ENCODE measurements at places on chromosomes 1 and 21.

GRCh38 chr1:31396633-31397351 is 16.2 kb upstream of the SERINC2 start:
- DNase-seq, result no peak

GRCh38 chr1:30184393-30185141 is 538.8 kb downstream of the MATN1 start:
- DNase-seq, result no peak

GRCh38 chr1:161153682-161154337 is at the start of gene UFC1:
UFC1 (plus strand) TSS chr1:161153978; CDS start chr1:161153998, 20 bp downstream.
- peak; percentile 79 for DNase-seq

DNA sequence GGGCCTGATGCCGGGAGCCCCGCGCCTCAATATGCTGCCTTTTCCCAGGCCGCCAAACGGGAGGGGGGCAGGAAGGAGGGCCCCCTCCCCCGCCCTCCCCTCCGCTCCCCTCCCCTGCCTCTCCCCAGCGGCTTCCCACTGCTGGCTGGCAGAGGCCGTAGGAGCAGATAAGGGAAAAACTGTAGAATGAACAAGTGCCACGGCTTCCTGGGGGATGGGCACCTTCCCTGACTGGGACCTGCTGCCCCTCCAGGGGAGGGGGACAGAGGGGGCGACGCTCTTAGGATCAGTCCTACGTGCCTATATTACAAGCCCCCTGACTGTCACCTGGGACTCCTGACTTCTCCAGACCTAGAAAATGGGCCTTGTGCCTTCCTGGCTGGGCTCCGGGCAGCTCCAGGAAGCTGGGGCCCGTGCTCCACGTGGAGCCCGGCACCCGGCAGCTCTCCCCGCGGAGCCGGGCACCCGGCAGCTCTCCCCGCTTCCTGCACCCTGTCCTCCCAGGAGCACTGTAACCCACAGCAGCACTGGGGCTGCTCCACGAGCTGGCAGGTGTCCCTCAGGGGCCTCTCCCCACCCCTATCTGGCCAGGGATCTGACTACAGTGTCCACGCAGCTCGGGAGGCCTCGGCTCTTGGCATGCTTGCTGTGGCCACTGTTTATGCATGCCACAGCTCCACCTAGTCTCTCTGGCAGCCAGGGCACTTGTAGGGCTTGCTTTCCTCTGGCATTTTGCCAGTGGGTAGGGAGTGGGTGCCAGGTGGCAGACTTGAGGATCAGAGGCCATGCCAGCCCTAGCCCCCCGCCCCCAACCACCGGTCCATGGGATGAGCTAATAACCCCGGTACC is 674 bp upstream of the HES5 start:
- DNase-seq, result no peak

DNA sequence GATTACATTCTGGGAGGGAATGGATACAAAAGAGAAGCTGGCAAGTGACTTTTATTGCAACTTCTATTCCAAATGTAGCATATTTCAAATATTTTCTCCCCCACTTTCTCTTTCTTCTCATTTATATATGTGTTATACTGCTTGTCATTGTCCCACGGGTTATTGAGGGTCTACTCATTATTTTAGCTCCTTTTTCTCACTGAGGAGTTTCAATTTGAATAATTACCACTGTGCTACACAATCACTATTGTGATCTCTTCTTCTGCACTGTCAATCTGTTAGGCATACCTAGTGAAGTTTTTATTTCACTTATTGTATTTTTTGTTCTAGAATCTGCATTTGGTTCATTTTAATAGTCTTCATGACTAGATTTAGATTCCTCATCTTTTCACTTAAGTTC is 339.7 kb downstream of the PTPRC start:
- no peak for DNase-seq

- DNase-seq, result no peak
Observed at GRCh38 chr1:208540724-208541123, 296.5 kb upstream of the PLXNA2 start.

GRCh38 chr1:226602186-226603021 is 53.8 kb downstream of the STUM start:
- DNase-seq, result no peak

GRCh38 chr1:237031480-237031879 is 10.5 kb upstream of the RYR2 start:
- no peak for DNase-seq

DNA sequence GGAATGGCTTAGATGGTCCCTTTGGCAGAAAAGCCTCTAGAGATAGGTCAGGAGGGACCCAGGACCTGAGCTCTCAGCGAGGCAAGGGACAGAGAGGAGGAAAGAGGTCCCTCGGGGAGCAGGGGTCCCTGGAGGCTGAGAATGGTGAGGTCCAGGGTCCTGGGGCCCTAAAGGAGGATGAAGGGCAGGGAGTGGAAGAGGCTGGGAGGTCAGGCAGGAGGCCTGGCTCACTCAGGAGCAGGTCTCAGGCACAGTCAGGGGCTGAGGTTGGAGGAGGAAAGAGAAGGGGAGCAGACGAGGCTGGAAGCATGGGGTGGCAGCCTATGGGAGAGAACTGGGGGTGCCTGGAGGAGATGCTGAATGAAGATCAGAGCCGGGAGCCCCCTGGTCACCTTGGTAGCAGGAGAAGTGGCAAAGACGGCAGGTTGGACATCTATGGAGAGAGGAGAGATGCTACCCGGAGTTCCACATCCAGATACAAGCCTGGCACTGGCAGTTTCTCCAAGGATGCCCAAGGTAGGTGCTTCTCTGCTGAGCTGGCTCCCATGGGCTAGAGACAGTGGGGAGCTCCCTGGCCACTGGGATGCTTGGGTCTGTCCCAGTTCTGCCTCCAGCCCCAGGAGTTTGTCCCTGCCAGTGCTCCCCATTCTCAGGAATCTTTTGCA is 22.6 kb downstream of the IGFN1 start:
- DNase-seq, result no peak

DNA sequence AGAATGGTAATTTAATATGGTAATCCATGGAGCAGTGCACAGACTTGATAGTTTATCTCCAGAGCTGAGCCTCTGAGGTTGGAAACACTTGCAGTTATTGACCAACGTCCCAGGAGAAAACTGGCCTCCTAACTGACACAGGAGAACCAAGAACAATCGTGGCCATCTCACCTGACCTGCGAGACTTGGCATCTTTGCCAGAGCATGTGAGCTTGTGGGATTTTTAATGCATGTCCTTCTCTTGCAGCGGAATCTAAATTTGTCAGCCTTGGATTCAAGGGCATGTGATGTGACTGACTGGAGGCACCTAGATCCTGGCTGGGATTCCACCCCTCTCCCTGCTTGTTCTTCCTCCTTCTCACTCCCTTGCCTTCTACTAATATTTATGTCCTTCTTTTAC is 27.8 kb upstream of the SLC26A9 start:
- DNase-seq, result no peak

DNA sequence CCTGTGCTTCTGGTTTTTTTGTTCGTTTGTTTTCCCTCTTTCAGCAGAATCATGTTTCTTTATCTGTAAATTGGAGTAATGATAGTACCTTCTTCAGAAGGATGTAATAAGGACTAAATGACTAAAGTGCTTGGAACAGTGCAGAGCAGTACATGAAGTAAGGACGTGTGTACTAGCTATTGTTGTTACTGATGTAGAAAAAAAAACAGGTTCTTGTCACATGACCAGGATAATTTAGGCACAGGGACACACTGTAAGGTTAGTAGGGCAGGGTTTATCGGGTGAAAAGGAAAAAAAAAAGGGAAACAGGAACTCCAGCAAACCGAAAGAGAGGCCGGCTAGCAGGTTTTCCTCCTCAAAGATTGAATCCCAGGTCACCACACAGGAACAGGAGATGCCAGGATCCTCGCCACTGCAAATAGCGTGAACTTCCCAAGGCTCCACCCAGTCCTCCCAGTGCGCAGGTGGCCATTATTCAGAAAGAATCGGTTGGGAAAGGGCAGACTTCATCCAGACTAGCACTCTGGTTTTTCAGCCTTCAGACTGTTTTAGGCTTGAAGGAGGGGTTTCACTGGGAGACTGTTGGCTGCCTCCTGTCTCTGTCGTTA is 63.8 kb upstream of the PRRC2C start:
- DNase-seq, result no peak

DNA sequence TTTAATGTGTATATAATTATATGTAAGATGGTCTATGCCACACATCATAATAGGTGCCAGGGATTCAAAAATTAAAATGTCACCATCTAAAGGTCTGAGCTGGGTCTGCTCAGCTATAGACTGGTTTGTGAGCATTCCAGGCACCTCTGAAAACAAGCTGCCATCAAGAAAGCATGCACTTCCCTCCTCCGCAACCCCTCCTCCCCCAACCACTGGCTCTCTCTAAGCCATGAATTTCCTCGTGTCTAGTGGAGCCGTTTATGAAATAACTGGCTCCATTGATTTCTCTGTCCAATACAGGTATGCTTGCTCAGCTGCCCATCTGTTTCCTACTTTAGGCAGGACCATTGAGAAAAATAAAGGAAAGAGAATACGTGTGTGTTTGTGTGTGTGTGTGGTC is 522.6 kb upstream of the PLXNA2 start:
- DNase-seq, result no peak

GRCh38 chr21:36260030-36260787 is 59.8 kb upstream of the MORC3 start:
- peak; percentile 41 for DNase-seq

DNA sequence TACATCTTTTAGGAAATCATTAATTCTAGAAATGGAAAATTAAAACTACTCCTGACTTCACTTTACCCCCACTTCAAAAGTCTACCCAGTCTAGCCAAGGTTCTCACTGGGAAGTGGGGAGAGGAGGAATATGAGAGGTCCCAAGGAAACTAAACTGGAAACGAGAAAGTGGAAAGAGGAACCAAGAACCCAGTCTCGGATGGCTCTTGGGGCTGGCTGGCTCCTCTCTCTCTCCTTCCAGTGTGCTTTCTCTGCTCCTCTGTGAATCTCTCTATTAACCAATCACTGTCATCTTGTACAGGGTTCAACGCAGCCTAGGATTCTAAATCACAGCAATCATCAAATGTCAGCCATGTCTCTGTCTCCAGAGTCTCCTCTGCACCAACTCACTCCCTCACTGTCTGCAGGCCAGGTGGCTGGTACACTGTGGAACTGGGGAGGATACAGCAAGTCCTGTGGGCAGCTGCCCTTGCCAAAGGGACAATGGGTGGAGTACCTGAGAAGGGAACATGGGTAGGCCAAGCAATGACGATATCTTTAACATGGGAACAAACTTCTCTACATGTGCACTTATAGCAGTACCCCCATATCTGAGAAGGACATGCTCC is 33.7 kb downstream of the GNB1 start:
- DNase-seq, result no peak

DNA sequence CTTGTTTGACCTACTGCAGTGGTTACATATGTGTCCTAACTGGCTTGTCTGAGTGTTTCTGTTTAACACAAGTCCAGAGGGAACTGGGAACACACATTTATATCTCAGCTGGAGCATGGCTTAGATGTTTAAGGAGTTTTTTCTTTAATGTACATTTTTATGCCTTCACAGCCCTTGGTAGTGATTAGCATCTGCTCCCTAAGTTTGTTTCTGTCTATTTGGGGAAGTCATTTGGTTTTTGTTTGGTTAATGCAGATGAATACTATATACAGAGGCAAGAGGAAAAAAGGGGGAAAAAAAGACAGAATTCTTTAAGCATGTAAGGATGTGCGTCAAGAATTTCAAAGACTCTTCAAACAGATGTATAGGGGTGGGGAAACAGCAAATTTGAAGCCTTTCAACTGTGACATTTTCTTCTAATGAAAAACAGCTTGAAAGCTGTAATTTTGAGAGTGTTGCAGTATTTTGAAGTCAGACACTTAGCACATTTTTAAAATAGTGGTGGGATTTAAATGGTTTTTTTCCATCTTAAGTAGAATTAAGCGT is 15.4 kb downstream of the MACO1 start:
- DNase-seq, result no peak
